ENCODE measurements at places on chromosomes 12 and 14.

- DNase-seq = peak; percentile 46
Measured at GRCh38 chr12:80107221-80107620, 7.9 kb downstream of the OTOGL start.

DNA sequence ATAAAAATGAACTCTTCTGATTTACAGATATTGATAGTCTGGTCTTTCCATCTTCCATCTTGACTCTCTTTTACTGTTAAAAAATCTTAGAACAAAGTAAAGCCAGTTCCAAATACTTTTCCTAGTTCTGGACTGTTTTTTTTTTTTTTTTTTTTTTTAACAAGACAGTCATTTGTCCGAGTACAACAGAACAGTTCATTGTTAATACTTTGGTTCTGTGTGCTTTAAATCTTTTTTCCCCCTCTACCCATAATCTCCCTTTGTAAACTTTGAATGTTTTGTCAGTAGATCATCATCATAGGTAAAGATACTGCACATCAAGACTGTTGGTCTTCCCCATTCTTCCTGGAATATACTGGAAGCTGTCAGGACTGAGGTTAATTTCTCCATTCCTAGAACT is 38.0 kb downstream of the ADIPOR2 start:
- no peak for DNase-seq

GRCh38 chr12:2806700-2807099 is 5.8 kb upstream of the ITFG2 start:
- DNase-seq = peak; percentile 7

GRCh38 chr12:103673487-103673886 is 86.4 kb downstream of the STAB2 start:
- DNase-seq = no peak

GRCh38 chr14:23828001-23828400 is 125.6 kb upstream of the DHRS4 start:
- peak; percentile 32 for DNase-seq

- DNase-seq = no peak
Measured at GRCh38 chr12:117235261-117235660, 45.0 kb upstream of the FBXO21 start.

DNA sequence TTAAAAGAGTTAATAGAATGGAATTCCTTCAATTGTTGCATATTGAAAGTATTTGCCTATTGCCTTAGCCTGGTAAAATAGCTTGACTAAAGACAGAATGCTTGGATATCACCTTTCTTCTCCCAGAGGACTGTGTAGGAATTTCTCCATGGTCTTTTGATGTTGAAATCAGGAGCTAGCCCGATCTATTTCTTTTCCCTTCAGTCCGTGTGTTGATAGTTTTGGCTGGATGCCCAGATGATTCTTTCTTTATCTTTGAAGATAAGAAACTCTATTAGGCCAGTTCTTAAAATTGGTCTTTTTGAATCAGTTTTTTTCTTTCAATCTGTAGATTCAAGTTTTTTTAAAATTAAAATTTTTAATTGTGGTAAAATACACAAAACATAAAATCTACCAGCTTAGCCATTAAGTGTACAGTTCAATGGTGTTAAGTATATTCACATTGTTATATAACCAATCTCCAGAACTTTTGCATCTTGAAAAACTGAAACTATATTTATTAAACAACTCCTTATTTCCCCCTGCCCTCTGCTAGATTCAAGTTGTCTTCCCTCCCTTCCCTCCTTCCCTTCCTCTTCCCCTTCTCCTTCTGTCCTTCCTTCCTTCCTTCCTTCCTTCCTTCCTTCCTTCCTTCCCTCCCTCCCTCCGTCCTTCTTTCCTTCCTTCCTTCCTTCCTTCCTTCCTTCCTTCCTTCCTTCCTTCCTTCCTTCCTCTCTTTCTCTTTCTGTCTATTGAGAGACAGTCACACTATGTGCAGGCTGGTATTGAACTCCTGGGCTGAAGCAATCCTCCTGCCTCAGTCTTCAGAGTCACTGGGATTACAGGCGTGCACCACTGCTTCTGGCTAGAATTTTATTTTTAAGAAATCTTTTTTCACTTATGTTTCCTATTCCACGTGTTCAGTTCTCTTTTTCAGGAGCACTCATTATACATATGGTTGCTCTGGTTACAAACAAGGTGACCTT is 10.1 kb downstream of the LACRT start:
- DNase-seq = no peak

- no peak for DNase-seq
Measured at GRCh38 chr14:54350203-54350602, 46.6 kb upstream of the CDKN3 start.

- DNase-seq = peak; percentile 93
Measured at GRCh38 chr12:116434155-116435011, 124.8 kb upstream of the MAP1LC3B2 start.

GRCh38 chr12:51335931-51336330 is 10.5 kb downstream of the CELA1 start:
- no peak for DNase-seq

- DNase-seq = peak; percentile 93
Measured at GRCh38 chr14:50040401-50040775, 76.0 kb downstream of the VCPKMT start.

DNA sequence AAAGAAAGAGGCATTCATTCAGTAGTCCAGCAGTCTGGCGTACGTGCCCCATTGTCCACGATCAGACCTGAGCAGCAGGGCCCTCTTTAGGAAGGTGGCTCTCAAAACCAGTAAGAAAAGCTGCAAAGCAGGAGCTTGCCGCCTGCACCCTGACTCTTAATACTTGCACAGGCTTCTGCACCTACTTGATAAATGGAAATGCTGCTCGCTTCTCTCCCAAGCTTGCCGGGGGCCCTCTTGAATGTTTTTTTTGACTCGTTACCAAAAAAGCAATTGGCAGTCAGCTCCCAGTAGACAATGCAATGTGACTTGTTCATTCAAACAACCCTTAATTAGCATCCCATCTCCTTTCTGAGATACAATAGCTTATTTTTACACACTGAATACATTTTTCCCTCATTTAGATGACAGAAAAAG is 27.2 kb upstream of the PTPRB start:
- DNase-seq = peak; percentile 83

DNA sequence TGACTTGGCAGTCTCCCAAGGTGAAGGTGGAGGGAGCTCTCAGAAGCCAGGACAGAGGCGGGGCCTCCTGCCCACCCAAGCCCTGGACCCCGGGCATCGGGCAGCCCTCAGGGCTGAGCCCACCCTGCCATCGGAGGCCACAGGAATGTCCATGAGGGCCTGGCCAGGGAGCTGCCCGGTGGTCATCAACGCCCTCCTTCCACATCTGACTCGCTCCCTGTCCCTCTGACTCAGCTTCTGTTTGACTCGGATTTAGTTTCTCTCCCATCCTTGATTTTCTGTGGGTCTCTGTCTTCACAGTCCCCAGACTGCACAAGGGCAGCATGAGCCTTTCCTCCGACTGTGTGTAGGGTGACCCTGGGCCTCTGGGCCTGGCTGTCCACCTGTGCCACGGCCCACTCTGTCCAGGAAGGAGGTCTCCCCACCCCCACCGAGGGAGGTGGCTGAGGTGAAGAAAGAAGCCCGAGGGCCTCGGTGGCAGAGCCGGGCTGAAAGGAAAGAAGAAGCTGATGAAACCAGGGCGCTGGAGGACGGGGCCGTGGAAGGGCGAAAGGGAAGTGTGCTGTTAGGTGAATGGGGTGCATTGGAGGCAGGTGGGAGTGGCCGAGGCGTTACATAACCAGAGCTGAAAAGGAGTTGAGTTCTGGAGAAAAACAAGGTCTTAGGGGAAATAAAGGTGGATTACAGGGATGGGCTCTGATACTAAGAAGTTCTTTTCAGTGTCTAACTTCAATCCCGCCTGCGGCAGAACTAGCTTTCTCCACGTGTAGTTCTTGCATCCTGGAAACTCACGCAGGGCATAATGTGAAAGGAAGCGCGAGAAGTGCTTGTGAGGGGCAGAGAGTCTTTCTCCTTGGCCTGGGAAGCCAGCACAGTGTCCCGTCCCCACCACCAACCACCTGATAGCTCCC is 16.7 kb upstream of the TMEM106C start:
- peak; percentile 34 for DNase-seq

- DNase-seq = no peak
Measured at GRCh38 chr14:99242816-99243721, 28.9 kb downstream of the BCL11B start.

GRCh38 chr12:14854586-14855183 is 11.4 kb upstream of the ART4 start:
- no peak for DNase-seq

DNA sequence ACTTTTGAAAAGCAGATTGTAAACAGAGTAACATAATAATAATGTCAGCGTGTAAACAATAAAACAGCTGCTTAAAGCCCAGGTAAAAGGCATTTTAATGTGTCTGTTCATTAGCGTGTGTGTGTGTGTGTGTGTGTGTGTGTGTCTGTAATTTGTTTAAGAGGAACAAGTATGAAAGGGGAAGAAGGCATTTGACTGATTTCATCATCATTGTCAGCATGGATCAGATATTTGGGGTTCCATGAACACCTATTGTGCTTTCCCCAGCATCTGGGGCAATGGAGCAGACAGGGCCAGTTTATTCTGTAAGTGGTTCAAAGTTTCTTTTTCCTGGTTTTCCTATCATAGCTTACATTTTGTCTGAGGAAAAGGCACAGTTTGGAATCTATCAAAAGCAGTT is 28.9 kb downstream of the SLC25A21 start:
- no peak for DNase-seq

GRCh38 chr12:78403681-78404080 is 460.9 kb upstream of the SYT1 start:
- peak; percentile 76 for DNase-seq

- DNase-seq = no peak
Measured at GRCh38 chr14:21820631-21821030, 147.0 kb upstream of the OR4E1 start.

DNA sequence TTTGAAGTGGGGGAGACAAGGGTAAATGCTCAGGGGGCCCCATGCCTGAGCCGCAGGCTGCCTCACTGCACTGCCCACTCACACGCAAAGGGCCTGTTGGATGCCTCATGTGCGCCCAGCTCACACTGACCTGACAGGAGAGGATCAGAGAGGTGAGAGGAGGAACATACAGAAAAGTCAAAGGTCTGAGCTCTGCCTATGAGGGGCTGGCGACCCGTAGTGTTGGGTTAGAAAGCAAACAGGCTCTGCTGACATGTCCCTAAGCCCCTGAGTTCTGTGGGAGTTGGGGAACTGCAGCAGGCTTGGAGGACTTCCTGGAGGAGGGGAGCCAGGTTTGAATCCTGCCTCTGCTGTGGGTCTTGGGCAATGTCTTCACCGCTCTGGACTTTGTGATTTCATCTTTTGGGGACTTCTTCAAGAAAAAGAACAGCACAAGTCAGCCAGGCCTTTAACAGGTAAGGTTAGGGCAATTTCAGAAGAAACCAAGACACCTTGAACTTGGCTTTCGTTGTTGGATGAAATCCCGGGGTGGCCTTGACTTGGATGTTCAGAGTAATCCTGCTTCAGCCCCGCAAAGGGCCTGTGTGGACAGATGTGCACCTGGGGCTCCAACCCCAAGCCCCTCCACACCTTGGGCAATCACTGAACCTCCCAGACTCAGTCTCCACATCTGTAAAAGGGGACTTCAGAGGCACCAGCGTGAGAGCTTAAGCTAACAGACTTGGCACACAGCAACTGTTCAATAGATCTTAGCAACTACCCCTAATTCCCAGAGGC is 116.8 kb downstream of the SCARB1 start:
- no peak for DNase-seq

DNA sequence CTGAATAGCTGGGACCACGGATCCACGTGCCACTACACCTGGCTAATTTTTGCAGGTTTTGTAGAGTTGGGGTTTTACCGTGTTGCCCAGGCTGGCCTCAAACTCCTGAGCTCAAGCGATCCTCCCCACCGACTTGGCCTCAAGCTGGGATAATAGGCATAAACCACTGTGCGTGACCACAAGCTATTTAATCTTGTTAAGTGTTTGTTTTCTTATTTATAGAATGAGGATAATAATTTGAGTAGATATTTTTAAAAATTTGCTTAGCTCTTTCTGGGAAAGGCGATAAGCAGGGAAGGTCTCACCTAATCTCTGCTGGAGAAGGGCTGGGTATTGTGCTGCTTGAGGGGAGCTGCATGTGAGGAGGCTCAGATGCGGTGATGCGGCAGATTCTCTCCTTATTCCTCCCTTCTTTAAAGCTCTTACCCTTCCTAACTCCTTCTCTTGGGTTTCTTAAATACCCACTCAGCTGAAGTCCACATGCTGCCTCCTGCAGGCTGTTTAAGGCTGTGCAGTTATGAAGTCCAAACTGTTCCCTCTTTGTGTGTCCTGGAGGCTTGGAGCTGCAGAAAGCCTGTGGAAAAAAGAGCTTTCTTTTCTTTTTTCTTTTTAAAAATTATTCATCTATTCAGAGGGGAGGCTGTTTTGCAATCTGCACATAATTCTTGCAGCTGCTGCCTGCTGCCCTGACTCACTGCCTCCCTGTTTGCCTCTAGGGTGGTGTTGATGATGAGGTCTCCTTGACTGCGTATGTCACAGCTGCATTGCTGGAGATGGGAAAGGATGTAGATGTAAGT is 37.9 kb downstream of the A2ML1 start:
- DNase-seq = peak; percentile 5

GRCh38 chr12:125185740-125186470 is 120.7 kb downstream of the AACS start:
- DNase-seq = peak; percentile 54

GRCh38 chr14:94288610-94289465 is 4.2 kb downstream of the SERPINA10 start:
- DNase-seq = no peak

GRCh38 chr14:35750202-35750904 is 58.7 kb downstream of the RALGAPA1 start:
- no peak for DNase-seq

DNA sequence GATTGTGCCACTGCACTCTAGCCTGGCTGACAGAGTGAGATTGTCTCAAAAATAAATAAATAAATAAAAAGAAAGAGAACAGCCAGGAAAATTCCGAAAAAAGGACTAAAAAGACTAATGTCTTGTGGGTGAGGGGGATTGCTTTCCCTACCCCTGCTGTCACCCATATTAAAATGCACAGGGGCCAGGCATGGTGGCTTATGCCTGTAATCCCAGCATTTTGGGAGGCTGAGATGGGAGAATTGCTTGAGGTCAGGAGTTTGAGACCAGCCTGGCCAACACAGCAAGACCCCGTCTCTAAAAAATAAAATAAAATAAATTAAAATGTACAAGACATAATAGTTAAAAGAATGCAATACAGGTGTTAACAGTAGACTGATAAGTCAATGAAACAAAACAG is 6.1 kb downstream of the DHRS1 start:
- DNase-seq = no peak

DNA sequence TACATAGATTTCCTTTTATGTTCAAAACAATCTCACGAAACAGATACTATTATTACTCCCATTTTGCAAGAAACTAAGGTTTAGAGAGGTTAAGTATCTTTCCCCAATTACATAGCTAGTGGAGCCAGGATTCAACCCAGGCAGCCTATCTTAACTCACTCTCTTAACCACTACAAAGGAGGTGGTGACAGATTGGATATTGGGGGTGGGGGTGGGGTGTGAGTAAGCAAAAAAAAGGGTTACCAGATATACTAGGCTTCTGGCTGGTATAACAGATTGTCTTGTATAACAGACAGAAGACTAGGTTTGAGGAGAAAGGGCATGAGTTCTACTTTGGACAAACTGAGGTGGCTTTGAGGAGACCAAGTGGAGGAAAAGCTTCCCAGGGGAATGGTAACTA is 2.1 kb downstream of the GMFB start:
- peak; percentile 24 for DNase-seq

- peak; percentile 97 for DNase-seq
Measured at GRCh38 chr12:110109037-110109836, 14.9 kb upstream of the IFT81 start.

- no peak for DNase-seq
Measured at GRCh38 chr14:66140213-66140918, 345.8 kb upstream of the CCDC196 start.

GRCh38 chr14:71592361-71592760 is 339.9 kb upstream of the RGS6 start:
- peak; percentile 24 for DNase-seq

GRCh38 chr14:50061664-50062437 is 54.5 kb downstream of the VCPKMT start:
- DNase-seq = peak; percentile 84

Data from M059J (cell line).